ENCODE measurements at places on chromosomes 11 and 22.

- no peak for DNase-seq
These were observed 32.0 kb downstream of the BUD13 start for GRCh38 chr11:116740741-116741140.

GRCh38 chr11:9875862-9876261, 212.0 kb downstream of the SWAP70 start:
- no peak for DNase-seq

- peak; percentile 13 for DNase-seq
These were observed 103.0 kb downstream of the KCNQ1 start for GRCh38 chr11:2547806-2548205.

- no peak for DNase-seq
These were observed 182.2 kb upstream of the SYT13 start for GRCh38 chr11:45468267-45468856.

DNA sequence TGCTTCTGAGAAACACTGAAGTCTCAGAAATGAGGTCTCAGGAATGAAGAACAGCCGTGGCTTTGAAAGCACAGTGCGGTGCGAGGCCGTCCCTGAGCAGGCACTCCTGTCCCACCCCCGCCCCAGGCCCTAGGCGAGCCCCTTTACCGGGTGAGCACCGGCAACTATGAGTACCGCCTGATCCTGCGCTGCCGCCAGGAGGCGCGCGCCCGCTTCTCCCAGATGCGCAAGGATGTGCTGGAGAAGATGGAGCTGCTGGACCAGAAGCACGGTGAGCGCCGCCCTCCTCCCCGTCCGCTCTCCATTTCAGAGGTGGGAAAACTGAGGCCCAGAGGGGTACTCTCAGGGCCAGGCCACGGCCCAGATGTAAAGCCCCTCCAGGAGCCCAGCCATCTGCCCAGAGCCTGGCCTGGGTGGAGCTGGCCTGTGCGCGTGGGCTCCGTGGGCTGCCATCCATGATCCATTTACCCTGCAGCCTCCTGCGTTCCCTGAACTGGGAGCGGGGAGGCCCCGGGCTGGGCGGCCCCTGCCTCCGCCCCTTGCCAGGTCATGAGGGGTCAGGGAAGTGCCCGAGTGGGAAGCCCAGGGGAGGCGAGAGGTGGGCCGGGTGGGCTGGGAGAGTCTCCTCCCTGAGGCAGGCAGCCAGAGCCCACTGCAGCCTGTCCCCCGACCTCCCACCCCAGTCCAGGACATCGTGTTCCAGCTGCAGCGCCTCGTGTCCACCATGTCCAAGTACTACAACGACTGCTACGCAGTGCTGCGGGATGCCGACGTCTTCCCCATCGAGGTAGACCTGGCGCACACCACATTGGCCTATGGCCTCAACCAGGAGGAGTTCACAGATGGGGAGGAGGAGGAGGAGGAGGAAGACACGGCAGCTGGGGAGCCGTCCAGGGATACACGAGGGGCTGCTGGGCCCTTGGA, 9.5 kb downstream of the SLC16A8 start:
- DNase-seq: no peak
